ENCODE measurements at places on chromosomes 5 and 9. TPM values are rescaled to one million over a fixed set of nuclear protein-coding genes. Genes with fewer than 3 reads are reported as not detected.

Gene SEMA6A
- 0.21 TPM for total RNA-seq

Gene SHISAL2B
- not detected for total RNA-seq

Gene CDX1
- total RNA-seq: not detected

Gene OR1J2
- total RNA-seq: not detected

Gene PTGDS
- total RNA-seq: 0.71 TPM

Gene MYOZ3
- total RNA-seq: 0.05 TPM

Gene LHX3
- 0.12 TPM for total RNA-seq

Gene NAA35
- total RNA-seq: 24.7 TPM

Gene NUTM2G
- not detected for total RNA-seq

Gene TRIM7
- 41.8 TPM for total RNA-seq

Gene PCDHB2
- total RNA-seq: 4.1 TPM

Gene PDGFRB
- 0.18 TPM for total RNA-seq

Gene C5orf46
- total RNA-seq: not detected

Gene TMEM171
- 4.8 TPM for total RNA-seq

Gene VLDLR
- 22.4 TPM for total RNA-seq

Gene SAXO1
- total RNA-seq: not detected

Gene ENTREP1
- total RNA-seq: 0.48 TPM

Gene ARID3C
- 0.18 TPM for total RNA-seq

Gene CA9
- 5.3 TPM for total RNA-seq

Gene CCDC112
- 6.2 TPM for total RNA-seq

Gene PRKAA1
- 36.2 TPM for total RNA-seq

Gene GABBR2
- 0.50 TPM for total RNA-seq

Gene BHMT2
- not detected for total RNA-seq

Gene GFI1B
- not detected for total RNA-seq

Gene GOLM1
- total RNA-seq: 108 TPM

Gene MUSK
- total RNA-seq: not detected

Gene MZB1
- not detected for total RNA-seq

Gene MAMDC2
- total RNA-seq: 0.25 TPM

Gene HK3
- total RNA-seq: not detected

Gene PCDHGA3
- total RNA-seq: not detected

Measured in A549 treated with CpdA at 1 μM for 4 hours (cell line).